ENCODE measurements at places on chromosomes 6 and 20. TPM values are rescaled to one million over a fixed set of nuclear protein-coding genes. Genes with fewer than 3 reads are reported as not detected.
A peak's percentile ranks its signal among the peaks of the same experiment; 100 is the strongest.

MRPS18A gene
- 65.4 TPM for total RNA-seq

NEURL2 gene
- 12.6 TPM for total RNA-seq

MED20 gene
- 43.7 TPM for total RNA-seq

ZFAND3 gene
- total RNA-seq = 107 TPM

TAGAP gene
- total RNA-seq = not detected

PPP1R10 gene
- total RNA-seq = 95.4 TPM

BTNL2 gene
- not detected for total RNA-seq

MEI4 gene
- not detected for total RNA-seq

SHLD1 gene
- total RNA-seq = 5.4 TPM

PTCHD4 gene
- not detected for total RNA-seq

GRCh38 chr6:24187965-24188577 is 62.1 kb downstream of the NRSN1 start:
- DNase-seq = no peak

DNA sequence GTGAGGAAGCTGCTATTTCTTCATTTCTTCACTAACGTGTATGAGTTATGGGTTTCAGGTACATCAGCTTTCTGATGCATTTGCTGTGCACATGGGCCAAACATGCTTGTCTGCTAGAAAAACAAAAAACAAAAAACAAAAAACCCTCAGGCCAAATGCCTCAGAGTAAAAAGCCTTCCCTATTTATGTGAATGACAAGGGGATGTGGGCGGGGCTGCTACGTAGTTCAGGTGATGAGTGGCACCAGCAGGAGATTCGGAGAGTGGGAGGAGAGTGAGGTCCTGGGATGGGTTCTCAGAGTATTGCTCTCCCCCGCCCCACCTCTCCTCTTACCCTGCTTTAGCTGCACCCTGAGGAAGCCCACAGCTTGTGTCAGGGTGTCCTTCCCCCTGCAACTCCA is 596.8 kb upstream of the JAG1 start:
- H3K27me3 ChIP-seq = no peaks in the 10 kb centered on the region
- H3K27ac ChIP-seq = peak overlapping the region; percentile 73
- no peak for DNase-seq
- H3K4me1 ChIP-seq = peaks cover 55% of the 10 kb centered on the region

- H3K36me3 ChIP-seq = no peaks in the 10 kb centered on the region
- H3K27ac ChIP-seq = no peak overlapping the region
- no peak overlapping the region for H3K4me3 ChIP-seq
- H3K27me3 ChIP-seq = no peaks in the 10 kb centered on the region
Observed at GRCh38 chr20:47854687-47855212, 69.5 kb upstream of the SULF2 start.

DNA sequence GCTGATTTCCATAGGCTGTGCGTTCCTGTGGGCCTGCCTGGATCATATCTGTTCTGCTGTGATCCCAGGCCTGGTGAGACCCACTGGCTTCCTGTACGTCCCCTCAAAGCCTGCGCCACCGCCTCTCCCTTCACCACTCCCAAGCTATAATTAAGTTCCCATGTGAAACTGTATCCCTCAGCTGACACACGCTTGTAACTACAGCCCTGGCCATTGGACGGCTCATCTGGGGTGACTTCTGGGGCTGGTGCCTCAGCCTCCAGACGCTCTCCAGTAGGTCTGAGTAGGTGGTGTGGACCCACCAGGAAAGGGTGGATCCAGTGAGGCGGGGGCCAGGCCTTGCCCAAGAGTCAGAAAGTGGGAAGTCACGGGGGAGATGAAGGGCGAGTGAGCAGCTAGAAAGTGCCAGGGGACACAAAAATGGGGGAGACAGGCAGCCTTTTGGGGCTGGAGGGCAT is 21.0 kb downstream of the PPARD start:
- H3K36me3 ChIP-seq = no peaks in the 10 kb centered on the region
- no peak overlapping the region for H3K27ac ChIP-seq
- H3K27me3 ChIP-seq = no peaks in the 10 kb centered on the region
- DNase-seq = no peak
- peaks cover 17% of the 10 kb centered on the region for H3K4me1 ChIP-seq
- H3K4me3 ChIP-seq = no peak overlapping the region

DNA sequence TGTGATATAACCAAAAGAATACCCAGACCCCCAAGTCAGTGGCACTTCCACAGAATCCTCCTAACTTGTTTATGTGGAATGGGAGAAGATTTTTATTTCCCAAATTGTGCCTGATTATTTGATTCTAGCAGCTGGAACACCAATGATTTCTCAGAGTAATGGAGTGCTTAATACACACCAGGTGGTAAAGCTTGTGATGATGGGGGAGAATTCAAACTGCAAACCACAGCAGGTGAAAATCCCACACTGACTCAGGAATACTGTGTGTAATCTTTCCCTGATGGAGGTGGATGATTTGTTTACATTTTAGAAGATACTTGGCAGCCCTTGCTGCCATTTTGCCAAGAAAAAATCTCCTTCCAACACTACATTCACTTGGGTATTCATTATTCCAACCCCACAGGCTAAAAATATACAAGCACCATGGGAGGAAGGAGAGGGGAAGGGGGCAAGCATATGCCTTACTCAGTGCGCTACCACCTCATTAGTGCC is 212.7 kb upstream of the PLN start:
- H3K4me3 ChIP-seq = no peak overlapping the region
- DNase-seq = no peak
- H3K4me1 ChIP-seq = no peaks in the 10 kb centered on the region
- H3K27ac ChIP-seq = no peak overlapping the region
- H3K36me3 ChIP-seq = no peaks in the 10 kb centered on the region

DNA sequence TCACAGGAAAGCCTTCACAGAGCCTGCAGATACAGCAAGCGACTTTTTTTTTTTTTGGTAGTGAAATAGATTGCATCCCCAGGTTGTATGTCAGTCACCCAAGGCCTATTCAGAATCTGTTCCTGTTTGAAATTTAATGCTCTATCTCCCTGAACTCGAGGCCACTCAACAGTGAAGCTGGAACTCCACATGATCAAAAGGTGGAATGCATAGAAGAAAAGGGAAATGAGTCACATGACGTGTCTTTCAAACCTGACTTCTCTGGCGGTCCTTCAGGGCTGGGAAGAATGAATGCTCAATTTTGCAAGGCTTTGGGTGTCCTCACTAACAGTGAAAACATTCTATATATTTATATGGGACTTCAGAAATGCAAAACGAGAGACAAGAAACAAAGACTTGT is 88.4 kb upstream of the B3GAT2 start:
- DNase-seq = no peak
- no peak overlapping the region for H3K27ac ChIP-seq
- H3K27me3 ChIP-seq = no peaks in the 10 kb centered on the region
- peaks cover 10% of the 10 kb centered on the region for H3K4me1 ChIP-seq

GRCh38 chr6:99297006-99297405 is 52.5 kb downstream of the FAXC start:
- H3K4me1 ChIP-seq = no peaks in the 10 kb centered on the region
- no peak for DNase-seq
- H3K4me3 ChIP-seq = no peak overlapping the region
- H3K36me3 ChIP-seq = no peaks in the 10 kb centered on the region

DNA sequence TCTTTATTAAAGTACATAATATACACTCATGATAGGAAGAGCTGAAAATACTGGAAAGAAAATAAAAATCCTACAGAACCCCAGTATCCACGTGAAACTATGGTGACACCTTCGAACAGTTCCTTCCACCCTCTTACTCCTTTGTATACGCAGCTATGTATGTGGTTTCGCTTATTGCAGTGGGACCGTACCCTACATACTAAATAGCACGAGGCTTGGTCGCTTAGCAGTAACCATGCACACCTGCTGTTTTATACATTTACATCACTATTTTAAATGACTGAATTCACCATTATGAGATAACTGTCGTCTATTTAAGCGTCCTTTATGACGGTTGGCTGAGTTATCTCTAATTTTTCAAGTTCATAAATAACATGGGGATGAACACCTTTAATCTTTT is 400.1 kb downstream of the CDH4 start:
- H3K4me3 ChIP-seq = no peak overlapping the region
- H3K27me3 ChIP-seq = peaks cover 2% of the 10 kb centered on the region
- H3K27ac ChIP-seq = no peak overlapping the region
- H3K36me3 ChIP-seq = no peaks in the 10 kb centered on the region

DNA sequence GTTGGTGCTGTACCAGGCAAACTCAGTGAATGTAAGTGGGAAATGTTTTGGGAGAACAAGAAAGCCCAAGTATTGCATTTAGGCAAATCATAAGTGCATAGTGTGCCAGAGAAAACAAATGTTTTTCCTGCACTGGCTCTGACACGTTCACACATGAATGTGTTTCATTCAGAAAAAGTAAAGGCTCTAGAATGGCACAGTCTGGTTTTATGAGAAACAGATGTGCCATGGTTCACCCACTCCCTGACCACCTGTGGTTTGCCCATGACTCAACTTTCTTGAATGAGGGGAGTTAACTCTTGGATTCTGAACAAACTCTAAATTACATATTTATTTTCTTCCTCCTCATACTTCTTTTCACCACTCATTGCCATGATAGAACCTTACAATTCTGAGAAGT is 126.9 kb downstream of the KCNQ5 start:
- H3K4me3 ChIP-seq = no peak overlapping the region
- DNase-seq = no peak
- no peaks in the 10 kb centered on the region for H3K27me3 ChIP-seq
- H3K4me1 ChIP-seq = no peaks in the 10 kb centered on the region
- H3K36me3 ChIP-seq = no peaks in the 10 kb centered on the region
- H3K27ac ChIP-seq = no peak overlapping the region

DNA sequence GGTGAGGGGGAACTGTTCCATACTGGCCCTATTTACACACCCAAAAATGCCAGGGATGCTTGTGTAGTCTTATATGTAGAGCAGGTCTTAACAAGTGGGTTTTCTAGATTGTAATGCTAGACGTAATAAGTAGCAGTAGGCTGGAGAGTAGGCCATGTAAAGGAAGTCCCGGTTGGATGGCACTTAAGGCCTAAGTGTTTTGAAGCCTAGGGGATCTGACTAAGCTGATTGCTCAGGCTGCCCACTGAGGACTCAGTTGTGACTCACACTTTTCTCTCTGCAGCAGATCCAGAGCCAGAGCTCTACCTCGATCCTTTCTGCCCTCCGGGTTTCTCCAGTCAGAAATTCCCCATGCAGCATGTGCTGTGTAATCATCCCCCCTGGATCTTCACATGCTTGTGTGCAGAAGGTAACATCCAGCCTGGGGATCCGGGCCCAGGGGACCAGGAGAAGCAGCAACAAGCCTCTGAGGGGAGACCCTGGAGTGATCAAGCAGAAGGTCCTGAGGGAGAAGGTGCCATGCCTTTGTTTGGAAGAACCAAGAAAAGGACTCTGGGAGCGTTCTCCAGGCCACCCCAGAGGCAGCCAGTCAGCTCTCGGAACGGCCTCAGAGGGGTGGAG is 26.6 kb downstream of the ZNF133 start:
- H3K36me3 ChIP-seq = peaks cover 10% of the 10 kb centered on the region
- no peaks in the 10 kb centered on the region for H3K27me3 ChIP-seq
- H3K27ac ChIP-seq = no peak overlapping the region
- no peak overlapping the region for H3K4me3 ChIP-seq
- no peak for DNase-seq

DNA sequence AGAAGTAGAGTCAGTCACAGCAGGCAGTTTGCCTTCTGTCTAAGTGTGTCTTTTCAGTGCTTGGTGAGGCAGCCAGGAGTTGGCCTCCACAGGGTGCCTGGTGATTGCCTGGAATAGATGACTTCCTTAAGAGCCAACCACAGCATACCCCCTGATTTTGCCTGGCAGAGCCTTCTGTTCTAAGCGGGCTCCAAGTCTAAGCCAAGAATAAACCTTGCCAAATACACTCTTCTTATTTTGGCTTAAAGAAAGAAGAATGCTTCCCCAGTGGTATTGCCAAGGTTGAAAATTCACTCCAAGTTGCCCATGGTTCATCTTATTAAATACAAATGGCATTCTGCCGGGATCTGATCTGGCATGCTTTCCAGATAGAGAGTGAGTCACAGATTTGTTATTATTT is 1424.8 kb upstream of the EYS start:
- H3K27me3 ChIP-seq = no peaks in the 10 kb centered on the region
- DNase-seq = no peak
- no peak overlapping the region for H3K27ac ChIP-seq
- no peak overlapping the region for H3K4me3 ChIP-seq

- no peak overlapping the region for H3K27ac ChIP-seq
- H3K36me3 ChIP-seq = no peaks in the 10 kb centered on the region
- no peak for DNase-seq
- H3K4me1 ChIP-seq = peaks cover 5% of the 10 kb centered on the region
- H3K27me3 ChIP-seq = no peaks in the 10 kb centered on the region
- H3K4me3 ChIP-seq = no peak overlapping the region
Observed at GRCh38 chr6:55898342-55898741, 23.0 kb upstream of the BMP5 start.

DNA sequence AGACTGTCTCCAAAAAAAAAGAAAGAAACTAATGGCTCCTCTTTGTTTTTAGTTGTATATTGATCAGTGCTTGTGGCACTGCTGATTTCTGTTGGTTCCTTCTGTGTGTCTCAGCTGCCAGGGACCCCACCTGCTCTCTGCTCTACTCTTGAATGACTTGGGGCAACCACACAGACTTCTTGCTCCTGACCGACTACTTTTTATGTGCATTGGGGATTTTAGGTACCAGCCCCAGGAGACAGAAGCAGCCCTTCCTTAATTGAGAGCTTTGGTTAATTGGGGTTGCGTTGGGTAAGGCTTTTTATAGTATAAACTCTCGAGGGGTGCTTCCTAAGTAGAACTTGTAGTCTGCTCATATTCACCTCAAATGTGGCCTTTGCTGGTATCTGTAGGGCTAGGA is 6.9 kb downstream of the STK35 start:
- no peak for DNase-seq
- H3K27ac ChIP-seq = peak overlapping the region; percentile 57
- peaks cover 2% of the 10 kb centered on the region for H3K36me3 ChIP-seq
- H3K4me1 ChIP-seq = peaks cover 9% of the 10 kb centered on the region
- H3K27me3 ChIP-seq = no peaks in the 10 kb centered on the region

DNA sequence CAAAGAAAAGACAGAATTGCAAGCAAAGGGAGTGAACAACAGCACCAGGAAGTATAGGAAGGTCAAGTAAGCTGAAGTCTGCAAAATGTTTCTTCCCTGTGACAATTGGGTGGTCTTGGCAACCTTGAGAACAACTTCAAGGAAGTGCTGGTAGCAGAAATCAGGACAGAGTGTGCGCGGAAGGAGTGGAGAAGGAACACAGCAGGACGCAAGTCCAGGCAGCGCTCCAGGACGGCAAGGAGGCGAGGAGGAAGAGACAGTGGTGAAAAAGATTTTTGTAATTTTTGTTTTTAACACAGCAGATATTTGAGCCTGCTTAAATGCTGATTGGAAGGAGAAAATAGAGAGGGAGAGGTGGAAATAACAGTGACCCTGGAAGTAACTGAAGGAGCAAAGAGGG is 141.7 kb downstream of the F13A1 start:
- no peak overlapping the region for H3K27ac ChIP-seq
- H3K27me3 ChIP-seq = no peaks in the 10 kb centered on the region
- H3K36me3 ChIP-seq = no peaks in the 10 kb centered on the region
- DNase-seq = no peak
- H3K4me1 ChIP-seq = no peaks in the 10 kb centered on the region
- H3K4me3 ChIP-seq = no peak overlapping the region
